ENCODE measurements at places on chromosomes 3 and 15. TPM values are rescaled to one million over a fixed set of nuclear protein-coding genes. Genes with fewer than 3 reads are reported as not detected.

IL16 gene
- 3.8 TPM for polyA plus RNA-seq

NR2E3 gene
- 0.16 TPM for polyA plus RNA-seq

LINGO1 gene
- polyA plus RNA-seq: not detected

HCLS1 gene
- 0.69 TPM for polyA plus RNA-seq

CRABP1 gene
- not detected for polyA plus RNA-seq

CYP19A1 gene
- polyA plus RNA-seq: not detected

MLF1 gene
- polyA plus RNA-seq: 10.1 TPM

CHRNA7 gene
- 0.04 TPM for polyA plus RNA-seq

CLSTN2 gene
- polyA plus RNA-seq: 0.04 TPM

CPLX3 gene
- not detected for polyA plus RNA-seq

COL6A5 gene
- not detected for polyA plus RNA-seq

CX3CR1 gene
- polyA plus RNA-seq: not detected

SEMA3G gene
- not detected for polyA plus RNA-seq

SOX2 gene
- not detected for polyA plus RNA-seq

ATP10A gene
- polyA plus RNA-seq: 3.9 TPM

SNTN gene
- not detected for polyA plus RNA-seq

NOX5 gene
- polyA plus RNA-seq: 0.15 TPM

NR2F2 gene
- polyA plus RNA-seq: 66.9 TPM

SMCO1 gene
- not detected for polyA plus RNA-seq

SLC22A13 gene
- 0.19 TPM for polyA plus RNA-seq

NT5DC2 gene
- polyA plus RNA-seq: 154 TPM

CDHR4 gene
- polyA plus RNA-seq: 0.09 TPM

PRRT3 gene
- polyA plus RNA-seq: 4.2 TPM

EPHB1 gene
- polyA plus RNA-seq: 0.11 TPM

COL7A1 gene
- 25.8 TPM for polyA plus RNA-seq

SPTBN5 gene
- 0.30 TPM for polyA plus RNA-seq

SEMA6D gene
- polyA plus RNA-seq: 7.9 TPM

ACKR4 gene
- polyA plus RNA-seq: 0.20 TPM

LRTM1 gene
- polyA plus RNA-seq: not detected

SI gene
- not detected for polyA plus RNA-seq

CFAP100 gene
- not detected for polyA plus RNA-seq

EFHB gene
- polyA plus RNA-seq: 0.33 TPM

Measured in AG04450 (cell line).